NT2/D1 (cell line): ENCODE measurements at places on chromosomes 4 and X.

- no peak for DNase-seq
Measured at GRCh38 chr4:173171987-173172386, 3.4 kb downstream of the GALNT7 start.

DNA sequence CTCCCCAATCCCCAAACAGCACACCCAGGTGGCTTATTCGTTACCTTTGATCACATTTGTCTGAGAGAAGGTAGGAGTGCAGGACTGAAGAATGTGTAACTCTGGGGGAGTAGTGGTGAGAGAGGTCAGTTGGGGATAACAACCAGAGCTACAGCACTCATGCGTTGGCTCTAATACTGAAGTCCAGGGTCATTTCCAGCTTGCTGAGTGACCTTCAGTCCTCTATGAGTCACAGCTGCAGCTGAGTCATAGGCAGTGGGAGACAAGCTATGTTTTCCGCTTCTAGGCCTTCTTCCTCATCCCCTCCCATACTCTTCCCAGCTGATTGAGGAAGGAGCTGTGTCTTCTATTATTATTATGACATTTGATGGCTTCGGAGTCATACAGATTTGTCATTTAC, 31.6 kb upstream of the CT47C1 start:
- no peak for DNase-seq

GRCh38 chrX:20320461-20321159, 53.9 kb upstream of the RPS6KA3 start:
- DNase-seq = no peak

- no peak for DNase-seq
Measured at GRCh38 chrX:7262551-7262950, 114.6 kb upstream of the PUDP start.

DNA sequence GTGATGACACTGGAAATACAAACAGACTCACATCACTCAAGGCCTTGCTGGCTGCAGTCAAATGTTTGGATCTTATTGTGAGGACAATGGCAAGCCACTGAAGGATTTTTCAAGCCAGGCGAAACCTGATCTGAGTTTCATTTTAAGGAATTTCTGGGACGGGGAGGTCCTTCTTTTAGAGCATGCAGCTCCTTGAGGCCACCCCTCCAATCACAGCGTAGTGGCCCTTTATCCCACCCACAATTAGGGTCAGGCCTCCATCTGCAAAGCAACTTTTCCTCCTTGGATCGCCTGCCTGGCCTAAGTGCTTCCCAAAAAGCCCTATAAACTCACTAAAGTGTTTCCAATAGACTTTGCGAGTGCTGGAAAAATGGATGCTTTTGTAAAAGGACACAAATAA, 115.5 kb downstream of the EFHC2 start:
- DNase-seq = no peak

DNA sequence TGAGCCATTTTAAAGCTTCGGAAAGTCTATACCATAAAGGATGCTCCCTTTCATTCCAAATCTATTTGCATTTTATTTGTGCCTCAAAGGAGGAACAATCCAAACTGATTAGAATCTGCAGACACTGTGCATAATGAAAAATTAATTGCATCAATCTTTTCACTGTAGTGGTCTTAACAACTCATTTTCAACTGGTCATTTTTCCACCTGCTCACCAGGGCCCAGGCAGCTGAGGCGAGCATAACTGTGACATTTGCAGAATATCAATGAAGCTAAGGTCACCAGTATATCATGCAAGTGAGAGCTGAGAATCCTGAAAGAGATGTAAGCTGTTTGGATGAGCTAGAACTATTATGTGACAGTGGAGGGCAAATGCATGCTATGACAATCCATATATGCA, 387.3 kb upstream of the TECRL start:
- no peak for DNase-seq

GRCh38 chr4:186644311-186644638, 79.4 kb downstream of the FAT1 start:
- no peak for DNase-seq

DNA sequence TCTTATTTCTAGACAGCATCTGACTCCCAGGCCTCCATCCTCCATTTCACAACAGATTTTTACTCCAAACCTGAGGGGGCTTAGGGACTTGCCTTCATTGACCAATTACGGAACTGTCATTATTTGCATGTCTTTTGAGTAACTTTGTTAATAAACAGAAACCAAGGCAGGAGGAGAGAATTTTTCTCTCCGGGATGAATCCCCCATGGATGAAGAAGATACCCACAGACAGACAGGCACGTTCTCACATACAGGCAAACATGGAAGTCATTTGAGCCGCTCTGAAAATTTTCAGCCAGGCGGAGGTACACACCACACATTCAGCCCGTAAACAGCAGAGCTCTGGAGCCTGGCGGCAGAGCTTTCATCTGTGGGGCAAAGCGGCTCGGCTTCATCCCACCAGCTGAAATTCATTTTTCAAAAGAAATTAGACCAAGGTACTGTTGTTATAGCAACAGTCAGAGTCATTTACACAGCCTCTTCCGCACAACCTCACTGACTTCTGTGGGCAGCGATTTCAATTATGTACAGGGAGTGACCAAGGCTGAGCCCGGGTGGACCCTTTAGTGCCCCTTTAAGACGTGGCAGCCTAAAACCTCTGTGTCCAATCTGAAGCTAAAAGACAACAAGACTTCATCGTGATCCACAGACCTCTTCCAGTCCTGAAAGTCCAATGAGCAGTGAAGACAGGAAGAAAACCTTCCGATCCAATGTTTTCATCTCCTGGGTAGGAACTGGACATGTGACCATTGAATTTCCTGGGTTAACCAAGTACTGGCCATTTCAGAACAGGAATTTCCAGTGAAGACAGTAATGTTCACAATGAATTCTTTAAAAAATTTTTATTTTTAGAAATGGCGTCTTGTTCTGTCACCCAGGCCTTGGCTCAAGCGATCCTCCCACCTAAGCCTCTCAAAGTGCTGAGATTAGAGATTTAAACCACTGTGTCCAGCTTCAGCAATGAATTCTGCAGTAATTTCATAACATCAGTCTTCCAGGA, 237.0 kb downstream of the MGST2 start:
- DNase-seq = no peak

DNA sequence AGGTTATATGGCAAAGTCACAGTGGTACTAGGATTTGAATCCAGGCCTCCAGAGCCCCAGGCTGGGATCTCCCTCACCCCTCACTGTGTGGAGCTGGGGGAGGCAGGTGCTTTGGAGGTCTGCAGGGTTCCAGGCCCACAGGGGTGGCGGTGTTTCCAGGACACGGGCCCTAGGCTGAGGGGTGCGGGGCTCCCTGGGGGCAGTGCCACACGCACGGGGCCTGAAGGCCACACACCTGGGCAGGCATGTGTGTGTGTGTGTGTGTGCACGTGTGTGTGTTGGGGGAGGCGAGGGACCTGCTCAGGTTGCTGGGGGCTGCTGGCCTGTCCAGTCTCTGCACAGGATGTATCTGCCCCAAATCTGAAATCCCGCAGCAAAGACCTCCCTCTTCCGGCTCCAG, 18.8 kb downstream of the SH3TC1 start:
- no peak for DNase-seq

DNA sequence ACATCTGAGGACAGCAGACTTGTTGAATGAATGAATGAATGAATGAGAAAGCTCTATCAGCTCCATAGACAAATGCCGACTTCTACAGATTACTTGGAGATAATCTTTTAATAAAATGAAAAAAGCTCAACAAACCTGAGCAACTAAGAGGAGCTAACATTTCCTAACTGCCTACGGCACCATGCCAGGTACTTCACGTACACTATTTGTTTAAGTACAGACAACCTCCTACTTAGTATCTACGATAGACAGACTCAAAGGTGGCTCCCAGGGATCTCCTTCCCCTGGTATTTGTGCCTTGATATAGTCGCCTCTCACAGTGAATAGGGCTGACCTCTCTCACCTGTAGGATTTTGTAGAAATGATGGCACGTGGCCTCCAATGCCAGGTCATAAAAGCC, 412.2 kb upstream of the FAT1 start:
- DNase-seq = no peak

GRCh38 chr4:123304151-123304964, 92.2 kb upstream of the SPRY1 start:
- peak; percentile 46 for DNase-seq

DNA sequence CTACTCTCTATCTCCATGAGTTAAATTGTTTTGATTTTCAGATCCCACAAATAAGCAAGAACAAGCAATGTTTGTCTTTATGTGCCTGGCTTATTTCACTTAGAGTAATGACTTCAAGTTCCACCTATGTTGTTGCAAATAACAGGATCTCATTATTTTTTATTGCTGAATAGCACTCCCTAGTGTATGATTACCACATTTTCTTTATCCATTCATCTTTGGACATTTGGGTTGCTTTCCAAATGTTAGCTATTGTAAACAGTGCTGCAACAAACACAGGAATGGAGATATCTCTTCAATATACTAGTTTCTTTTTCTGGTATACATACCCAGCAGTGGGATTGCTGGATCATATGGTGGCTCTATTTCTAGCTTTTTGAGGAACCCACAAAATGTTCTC, 136.0 kb downstream of the SLITRK2 start:
- DNase-seq = no peak
